RPMI8226 (cell line): ENCODE measurements at places on chromosomes 12 and 14.

- DNase-seq = no peak
Measured at GRCh38 chr14:93712838-93713724, 75.2 kb downstream of the PRIMA1 start.

DNA sequence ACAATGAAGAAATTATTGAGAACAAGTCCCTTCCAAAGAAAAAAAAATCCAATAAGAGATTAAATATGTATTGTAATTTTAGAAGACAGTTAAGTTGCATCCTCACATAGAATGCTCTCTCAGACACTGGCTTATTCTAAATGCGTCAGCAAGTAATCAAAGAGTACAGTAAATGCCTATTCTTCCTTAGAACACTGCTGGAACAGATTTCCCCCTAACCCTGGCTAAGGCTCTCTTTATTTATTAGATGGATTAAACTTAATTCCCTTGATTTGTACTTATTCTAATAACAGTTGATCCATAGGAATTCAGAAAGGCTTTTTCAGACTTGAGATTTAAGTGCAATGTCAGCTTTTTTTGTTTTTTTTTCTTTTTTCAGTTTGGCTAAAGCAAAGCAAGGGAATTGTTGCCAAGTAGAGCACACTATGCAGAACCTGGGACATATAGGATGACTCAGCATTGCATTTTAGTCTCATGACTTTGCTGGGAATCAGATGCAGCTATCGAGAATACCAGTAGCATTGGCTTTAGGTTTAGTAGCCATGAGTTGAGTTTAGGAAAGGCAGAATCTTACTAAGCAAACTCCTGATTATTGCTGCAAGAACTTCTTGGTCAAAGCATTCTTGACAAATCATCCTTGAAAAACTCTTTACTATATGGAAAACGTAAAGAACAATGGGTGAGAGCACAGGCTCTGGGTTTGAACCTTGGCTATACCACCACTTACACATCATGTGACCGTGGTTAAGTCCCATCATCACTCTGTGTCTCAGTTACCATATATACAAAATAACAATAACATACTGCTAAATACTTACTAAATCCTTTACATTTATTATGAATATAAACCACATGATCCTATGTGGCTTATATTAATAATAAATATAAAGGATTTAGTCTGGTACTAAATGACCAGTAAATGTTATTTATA lies 26.7 kb downstream of the MED21 start:
- peak; percentile 65 for DNase-seq

DNA sequence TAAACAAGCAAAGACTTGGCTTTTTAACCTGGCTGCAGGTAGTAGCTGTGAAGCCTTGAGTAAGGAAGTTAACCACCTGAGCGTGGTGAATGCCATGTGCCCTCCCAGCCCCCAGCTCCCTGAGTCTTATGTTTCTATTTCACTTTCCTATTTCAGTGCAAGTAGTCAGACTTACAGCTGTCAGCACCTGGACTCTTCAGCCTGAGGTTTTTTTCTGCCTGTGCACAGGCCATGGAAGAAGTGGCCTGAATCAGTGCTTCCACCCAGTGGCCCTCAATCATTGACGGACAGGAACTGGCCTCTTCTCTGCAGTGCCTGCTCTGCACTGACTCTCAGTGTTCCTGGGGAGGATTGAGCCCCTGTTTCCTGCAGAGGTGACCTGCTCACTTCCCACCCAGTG lies 796.4 kb downstream of the MED13L start:
- peak; percentile 24 for DNase-seq

DNA sequence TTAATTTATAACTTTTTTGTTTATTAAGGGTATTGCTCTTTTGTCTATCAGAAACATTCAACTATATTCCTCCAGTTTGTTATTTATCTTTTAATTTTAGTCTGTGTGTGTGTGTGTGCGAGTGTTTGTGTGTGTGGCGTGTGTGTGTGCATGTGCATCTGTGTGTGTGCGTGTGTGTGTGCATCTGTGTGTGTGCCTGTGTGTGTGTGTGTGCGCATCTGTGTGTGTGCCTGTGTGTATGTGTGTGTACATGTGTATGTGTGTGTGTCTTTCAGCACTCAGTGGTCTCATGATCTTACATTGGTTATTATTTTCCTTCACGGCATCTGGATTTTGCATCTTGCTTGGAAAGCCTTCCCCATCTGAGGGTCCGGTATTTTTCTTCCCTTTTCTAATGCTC lies 281.1 kb upstream of the RTL1 start:
- DNase-seq = no peak

DNA sequence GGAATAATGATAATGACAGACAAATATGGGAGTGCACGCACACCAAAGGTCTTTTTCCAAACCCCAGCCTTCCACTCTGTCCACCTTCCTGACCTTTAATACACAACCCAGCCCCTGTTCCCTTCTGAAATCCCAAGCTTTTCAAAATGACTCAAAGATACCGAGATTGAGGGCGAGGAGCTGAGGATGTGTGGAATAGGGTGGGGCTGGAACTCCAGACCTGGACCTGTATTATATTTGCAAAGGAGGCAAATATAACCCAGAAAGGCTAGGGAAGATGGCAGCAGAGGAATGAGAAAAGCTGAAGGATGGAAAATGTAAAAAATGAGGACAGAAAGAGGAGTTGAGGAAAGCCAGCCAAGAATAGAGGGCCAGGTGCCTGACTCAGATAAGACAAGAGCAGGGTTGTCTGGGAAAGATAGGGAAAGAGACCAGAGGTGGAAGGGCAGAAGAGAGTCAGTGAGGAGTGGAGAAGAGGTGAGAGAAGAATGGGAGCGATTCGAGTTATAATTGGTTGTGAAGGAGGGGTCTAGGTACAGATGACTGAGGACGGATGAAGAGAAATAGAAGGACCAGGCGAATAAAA lies 1.0 kb upstream of the PTMS start:
- no peak for DNase-seq

GRCh38 chr14:80768646-80769045 lies 172.9 kb downstream of the CEP128 start:
- DNase-seq = no peak

DNA sequence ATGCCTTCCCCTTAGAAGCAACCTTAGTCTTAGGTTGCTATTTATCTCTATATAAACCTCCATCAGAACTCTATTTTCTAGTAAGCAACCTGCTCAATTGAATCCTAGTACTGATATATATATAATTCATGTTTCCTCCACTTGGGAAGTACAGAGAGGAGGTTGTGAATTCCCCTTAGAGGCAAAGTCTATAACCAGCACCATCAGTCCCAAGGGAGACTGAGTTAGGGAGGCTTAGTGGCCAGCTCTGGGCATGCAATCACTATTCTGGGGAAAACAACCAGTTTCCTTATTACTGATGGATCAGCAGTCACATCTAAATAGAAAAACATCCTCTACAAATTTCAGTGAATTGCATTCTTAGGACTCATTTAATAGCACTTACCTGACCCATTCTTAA lies 489.1 kb downstream of the RMST start:
- DNase-seq = no peak

GRCh38 chr12:18753481-18754123 lies 15.7 kb downstream of the CAPZA3 start:
- DNase-seq = no peak

DNA sequence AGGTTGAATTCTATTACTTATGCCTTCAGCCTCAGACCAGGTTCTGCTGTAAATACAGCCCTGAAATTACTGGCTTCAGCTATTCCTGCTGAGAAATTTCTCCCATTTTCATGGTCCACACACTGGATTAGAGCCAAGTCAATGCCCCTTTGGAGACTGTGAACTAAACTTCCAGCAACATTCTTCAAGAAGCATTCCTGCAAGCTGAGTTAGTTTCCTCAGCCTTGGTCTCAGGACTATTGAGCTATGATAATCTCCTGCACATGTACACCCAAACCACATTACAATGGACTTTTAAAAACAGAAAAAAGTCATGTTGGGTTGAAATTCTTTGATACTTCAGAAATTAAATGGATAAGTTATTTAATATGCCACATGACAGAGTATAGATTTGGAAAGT lies 58.0 kb upstream of the AVPR1A start:
- DNase-seq = no peak
